CD4-positive, alpha-beta T cell treated with Interleukin-17A for 1 hour (primary cell): ENCODE measurements at places on chromosomes 13 and 19.

DNA sequence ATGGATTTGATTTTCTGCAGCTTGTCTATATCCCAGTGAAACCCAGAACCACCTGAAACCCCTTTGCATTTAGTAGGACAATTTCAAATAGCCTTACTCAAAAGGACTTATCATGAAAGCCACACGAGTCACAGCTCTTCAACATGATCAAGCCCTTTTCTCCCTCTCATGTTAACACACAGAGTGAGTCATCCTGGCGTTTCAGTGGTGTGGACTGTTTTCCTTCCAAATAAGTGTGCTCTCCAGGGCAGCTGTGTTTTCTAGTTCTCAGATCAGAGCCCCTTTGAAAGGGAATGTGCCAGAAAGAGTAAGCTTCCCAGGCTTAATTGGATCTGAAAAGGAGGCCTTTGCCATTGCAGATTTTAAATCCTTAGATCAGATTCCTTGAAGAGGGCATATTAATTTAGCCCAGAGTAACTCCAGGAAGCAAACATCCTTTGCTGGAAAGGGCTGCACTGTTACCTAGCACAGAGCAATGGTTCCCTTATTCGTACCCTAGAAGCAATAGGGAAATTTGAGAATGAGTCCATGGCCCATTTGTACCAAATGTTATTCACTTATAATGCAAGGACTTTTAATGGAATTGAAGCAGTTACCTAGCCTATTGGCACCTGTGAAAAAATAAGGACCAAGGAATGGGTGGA is 51.3 kb downstream of the ERICH6B start:
- DNase-seq, result no peak

GRCh38 chr13:59706101-59706976 is 457.4 kb downstream of the DIAPH3 start:
- DNase-seq, result no peak

- no peak for DNase-seq
Measured at GRCh38 chr13:94308832-94309231, 170.7 kb downstream of the DCT start.

DNA sequence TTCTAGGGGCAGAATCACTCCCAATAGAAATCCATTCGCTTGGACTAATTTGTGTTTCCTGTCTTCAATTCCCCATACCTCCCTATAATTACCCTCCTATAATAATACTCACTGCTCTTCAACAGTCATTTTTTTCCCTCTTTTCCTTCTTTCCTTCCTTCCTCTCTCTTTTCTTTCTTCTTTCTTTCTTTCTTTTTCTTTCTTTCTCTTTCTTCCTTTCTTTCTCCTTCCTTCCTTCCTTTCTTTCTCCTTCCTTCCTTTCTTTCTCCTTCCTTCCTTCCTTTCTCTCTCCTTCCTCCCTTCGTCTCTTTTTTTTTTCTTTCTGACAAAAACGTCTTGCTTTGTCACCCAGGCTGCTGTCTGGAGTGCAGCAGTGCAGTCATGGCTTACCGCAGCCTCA is 8.0 kb downstream of the KLK5 start:
- DNase-seq, result no peak
